ENCODE measurements at places on chromosomes 1 and 21.

GRCh38 chr1:221837896-221838295, 96.0 kb upstream of the DUSP10 start:
- no peak for DNase-seq

DNA sequence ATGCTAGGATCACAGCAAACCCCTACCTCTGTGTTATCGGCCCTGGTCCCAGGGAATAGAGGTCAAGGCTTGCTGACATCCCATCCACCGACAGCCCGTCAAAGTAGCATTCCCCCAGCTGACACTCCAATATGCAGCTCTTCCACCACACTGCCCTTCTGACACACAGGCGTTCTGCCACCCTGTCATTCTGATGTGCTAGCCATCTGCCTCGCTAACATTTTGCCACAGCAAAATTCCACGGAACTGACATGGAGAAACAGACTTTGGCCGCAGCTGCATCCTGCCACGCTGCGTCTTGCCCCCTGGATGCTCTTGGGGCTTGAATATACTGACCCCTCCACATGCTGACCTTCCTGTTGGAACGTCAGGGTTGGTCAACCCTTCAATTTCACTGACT, 163.2 kb upstream of the CSF3R start:
- DNase-seq, result no peak

- no peak for DNase-seq
Observed at GRCh38 chr1:222769971-222770620, 33.1 kb downstream of the FAM177B start.

GRCh38 chr1:231776010-231776756, 149.6 kb downstream of the DISC1 start:
- DNase-seq, result no peak

- no peak for DNase-seq
Observed at GRCh38 chr1:101971304-101971703, 25.4 kb downstream of the OLFM3 start.

- DNase-seq, result no peak
Observed at GRCh38 chr21:44050276-44050675, 38.2 kb downstream of the TRAPPC10 start.

- no peak for DNase-seq
Observed at GRCh38 chr1:66752000-66752592, at the start of gene DYNLT5. TSS of gene DYNLT5 (plus strand) at chr1:66752459. CDS start at chr1:66754659, 2,200 bp downstream.

DNA sequence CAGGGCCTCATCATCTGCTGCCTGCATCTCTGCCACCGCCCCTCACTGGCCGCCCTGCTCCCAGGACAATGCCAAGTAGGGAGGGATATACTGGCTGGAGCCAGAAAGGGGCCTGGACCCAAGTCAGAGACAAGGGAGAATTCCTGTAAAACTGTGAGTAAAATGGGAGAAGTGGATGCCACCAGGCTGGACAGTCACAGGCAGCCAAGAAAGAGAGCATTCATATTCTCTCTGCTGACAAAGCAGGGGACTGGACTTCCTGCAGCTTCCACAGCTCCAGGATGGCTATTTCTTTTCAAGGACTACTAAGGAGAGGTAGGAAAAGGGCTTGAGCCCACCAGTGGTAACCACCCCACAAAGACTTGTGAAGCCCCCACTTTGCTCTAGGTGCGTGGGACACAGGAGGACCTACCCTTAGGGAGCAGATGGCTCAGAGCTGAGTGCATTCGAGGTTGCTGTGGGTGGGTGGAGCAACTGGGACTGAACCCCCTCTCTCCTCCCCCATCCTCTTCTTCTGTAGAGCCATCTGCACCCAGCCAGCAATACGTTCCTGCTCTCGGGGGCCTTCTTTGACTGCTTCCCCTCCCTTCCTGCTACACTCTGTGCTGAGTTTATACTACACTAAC, 57.5 kb downstream of the GLIS1 start:
- no peak for DNase-seq

GRCh38 chr1:94888201-94888600, 38.7 kb downstream of the CNN3 start:
- no peak for DNase-seq

DNA sequence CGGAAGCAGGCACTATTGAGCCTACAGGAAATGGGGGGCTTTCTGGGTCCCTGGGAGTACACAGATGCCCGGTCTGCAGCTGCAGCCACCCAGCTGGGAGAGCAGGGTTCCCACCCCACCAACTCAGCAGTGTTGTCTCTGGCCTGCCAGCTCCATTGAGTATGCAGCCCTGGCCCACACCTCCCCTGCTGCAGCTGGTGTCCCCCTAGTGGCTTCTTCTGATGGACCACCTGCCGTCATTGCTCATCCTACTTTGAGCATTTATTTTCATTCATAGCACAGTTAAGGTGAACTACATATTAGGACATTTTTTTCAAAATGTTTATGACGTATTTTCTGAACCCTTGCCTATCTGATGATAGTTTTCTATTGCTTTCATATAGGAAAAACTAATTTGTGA, 189.8 kb upstream of the LYPLAL1 start:
- DNase-seq, result peak; percentile 2

GRCh38 chr1:219339466-219339865, 165.8 kb downstream of the LYPLAL1 start:
- DNase-seq, result no peak

DNA sequence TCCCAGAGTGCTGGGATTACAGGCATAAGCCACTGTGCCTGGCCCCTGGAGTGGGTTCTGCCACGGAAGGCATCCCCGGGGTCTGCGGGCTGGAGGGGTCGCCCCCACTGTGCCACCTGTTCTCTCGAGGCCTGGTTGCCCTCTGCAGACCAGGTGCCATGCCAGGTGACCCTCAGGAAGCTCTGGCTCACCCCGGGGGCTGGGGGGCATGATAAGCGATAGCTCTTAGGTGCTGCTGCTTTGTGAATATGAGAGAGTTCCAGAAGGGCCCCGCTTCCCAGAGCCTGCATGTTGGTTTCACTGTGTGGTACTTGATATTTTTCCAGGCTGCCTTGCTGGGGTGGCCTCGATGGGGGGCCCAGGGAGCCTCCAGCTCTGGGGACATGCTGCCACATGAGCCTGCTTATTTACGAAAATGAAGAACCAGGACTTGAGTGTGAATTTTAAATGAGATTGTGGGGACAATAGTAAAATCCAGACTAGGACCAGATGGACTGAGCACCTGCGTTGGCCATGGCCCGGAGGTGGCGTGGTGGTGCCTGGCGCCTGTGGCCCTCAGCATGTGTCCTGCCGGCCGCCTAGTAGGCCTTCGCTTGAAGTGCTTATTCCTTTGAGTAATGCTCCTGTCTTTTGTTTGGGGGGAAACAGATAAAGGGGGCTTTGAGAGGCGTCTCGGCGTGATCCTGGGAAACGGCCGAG, 7.3 kb downstream of the SKI start:
- no peak for DNase-seq

GRCh38 chr1:102977292-102977691, 131.0 kb downstream of the COL11A1 start:
- DNase-seq, result no peak

- no peak for DNase-seq
Observed at GRCh38 chr1:221644663-221645258, 97.1 kb downstream of the DUSP10 start.

DNA sequence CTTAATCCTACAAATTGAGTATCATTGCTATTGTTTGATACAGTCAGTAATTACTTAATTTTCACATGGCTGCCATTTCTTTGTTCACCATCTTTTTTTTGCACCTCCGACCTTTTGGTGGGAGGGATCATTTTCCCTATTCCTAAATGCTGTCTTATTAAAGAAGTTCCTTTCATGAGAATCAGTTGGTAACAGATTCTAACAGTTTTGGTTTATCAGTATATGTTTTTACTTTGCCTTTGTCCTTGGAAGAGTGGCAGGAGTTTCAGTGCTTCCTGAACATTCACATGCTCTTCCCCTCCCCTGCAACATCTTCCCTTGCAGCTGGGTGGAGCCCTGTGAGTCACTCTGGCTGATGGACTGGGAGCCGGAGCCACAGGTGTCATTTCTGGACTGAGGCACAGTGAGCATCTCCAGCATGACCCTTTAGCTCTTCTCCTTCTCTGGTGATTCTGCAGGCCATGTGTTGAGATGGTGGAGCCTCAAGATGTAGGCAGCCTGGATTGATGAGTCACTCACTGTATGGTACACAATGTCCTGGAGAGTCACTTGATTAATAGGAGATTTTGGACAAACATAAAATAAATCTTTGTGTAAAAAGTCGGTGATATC, 217.7 kb downstream of the URB2 start:
- no peak for DNase-seq

- no peak for DNase-seq
Observed at GRCh38 chr1:217528271-217528670, 102.6 kb downstream of the GPATCH2 start.

DNA sequence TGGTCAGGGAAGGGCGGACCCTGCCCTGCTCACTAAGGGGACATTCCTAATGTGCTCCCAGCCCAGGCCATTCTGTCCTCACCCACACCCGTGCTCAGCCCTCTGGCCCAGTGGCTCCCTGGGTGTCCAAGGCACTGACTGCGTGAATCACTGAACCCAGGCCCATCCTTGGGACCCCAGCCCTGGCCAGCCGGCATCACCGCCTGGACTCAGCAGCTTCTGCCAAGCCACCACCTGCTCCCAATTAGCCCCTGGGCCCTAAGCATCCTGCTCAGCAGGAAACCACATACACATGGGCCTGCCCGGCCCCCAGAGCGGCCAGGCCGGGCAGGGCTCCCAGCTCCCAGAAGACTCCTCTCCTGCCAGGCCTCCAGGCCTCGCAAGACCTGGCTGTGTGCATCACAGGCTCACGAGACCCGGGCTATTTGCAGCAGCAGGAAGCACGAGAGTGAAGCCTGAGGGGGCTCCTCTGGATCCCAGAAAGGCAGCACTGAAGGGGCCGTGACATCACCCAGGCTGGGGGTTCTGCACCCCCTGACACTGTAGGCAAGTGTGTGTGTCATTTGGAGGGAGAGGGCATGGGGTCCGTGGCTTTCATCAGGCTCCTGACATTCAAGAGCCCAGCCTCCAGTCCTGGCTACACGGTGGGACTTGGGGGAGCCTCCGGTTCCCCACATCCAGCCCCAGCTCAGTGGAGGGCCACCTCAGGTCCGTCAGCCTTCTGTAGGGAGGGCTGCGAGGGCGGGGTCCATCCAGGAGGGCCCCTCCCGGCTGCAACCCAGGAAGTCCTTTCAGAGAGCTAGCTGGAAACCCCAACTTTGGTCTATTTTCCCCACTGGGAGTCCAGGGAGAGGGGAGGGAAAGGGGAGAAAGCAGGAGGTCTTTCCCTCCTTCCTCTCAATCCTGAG, 1.6 kb downstream of the MFAP2 start:
- no peak for DNase-seq

DNA sequence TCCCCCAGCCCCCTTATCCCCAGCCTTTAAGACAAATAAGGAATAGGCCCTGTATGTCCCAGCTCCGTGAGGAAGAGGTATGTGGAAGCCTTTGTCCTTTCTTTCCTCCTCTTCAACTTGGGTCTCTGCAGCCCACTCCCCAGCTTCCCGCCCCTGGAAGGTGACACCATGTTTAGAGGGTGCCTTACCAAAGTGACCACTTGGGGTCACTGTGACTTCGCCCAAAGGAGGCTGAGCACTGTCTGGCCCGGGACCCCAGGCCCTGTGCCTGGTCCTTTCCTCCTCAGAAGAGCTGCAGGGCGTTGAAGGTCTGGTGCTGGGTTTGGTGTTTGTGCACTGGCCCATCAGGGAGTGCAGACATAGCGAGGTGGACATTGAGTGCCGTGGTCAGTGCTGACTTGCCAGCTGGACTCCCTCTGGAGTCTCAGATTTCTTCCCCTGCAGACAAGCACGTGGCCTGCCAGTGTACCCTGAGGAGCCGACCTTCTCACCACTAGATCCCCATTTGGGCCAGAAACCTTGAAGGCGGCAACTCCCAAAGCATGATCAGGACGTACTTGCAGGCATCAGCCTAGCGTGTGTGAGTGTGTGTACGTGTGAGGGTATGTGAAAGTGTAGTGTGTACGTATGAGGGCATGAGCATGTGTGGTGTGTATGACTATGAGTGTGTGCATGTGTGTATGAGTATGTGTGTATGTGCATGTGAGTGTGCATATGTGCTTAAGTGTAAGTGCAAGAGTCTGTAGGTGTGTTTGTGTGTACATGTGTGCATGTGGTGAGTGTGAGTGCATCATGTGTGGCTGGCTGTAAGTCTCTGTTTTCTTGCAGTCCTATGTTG, 181.4 kb upstream of the KIAA0040 start:
- peak; percentile 52 for DNase-seq

- no peak for DNase-seq
Observed at GRCh38 chr1:21077085-21077484, 99.6 kb downstream of the EIF4G3 start.

DNA sequence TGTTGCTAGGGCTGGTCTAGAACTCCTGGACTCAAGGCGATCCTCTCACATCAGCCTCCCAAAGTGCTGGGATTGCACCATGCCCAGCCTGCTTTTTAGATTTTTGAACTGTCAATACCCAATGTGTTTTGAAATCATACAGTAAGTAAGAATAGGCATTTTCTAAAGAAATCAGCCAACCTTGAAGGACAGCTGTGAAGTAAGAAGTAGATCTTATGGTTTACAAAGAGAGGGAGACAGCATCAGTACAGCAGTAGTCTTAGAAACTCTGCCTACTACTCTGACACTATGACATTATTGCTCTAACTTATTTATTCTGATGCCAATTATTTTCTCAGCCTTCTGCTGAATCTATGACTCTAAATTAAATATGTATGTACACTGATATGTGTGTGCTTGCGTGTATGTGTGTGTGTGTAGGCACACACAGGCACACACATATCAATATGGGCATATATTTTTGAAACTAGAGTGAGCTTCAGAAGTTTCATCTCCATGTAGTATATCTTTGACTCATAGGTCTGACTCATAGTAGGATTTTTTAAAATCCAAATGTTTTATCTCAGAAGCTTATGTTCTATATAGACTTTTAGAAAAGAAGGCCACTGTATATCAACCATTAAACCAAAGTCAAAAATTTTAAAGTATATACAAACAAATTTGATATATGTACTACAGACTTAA, 140.4 kb downstream of the COL24A1 start:
- no peak for DNase-seq

GRCh38 chr1:198132060-198132781, 24.6 kb upstream of the NEK7 start:
- DNase-seq, result no peak

- no peak for DNase-seq
Observed at GRCh38 chr1:79827446-79827845, 820.9 kb upstream of the ADGRL4 start.

DNA sequence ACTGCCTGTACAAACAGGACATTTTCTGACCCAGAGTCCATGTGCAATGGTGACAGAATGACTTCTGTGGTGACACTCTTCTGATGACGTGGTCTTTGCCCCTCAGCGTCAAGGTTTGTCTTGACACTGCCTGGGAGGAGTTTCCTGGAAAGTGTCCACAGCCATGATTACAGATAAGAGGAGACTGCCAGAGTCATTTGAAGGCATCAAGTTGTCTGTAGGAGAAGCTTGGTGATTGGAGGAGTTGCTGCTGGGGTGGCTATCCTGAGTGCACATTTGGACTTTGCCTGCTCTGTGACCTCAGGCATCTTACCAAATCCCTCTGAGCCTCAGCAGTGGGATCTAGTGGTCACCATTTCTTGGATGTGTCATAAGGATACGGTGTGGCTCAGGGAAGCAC, 17.7 kb downstream of the TCHHL1 start:
- DNase-seq, result no peak

GRCh38 chr1:179883745-179884138, 1.7 kb downstream of the TOR1AIP1 start:
- DNase-seq, result no peak

All from iPS DF 6.9 (cell line).